ENCODE measurements at places on chromosomes 6 and 20.

DNA sequence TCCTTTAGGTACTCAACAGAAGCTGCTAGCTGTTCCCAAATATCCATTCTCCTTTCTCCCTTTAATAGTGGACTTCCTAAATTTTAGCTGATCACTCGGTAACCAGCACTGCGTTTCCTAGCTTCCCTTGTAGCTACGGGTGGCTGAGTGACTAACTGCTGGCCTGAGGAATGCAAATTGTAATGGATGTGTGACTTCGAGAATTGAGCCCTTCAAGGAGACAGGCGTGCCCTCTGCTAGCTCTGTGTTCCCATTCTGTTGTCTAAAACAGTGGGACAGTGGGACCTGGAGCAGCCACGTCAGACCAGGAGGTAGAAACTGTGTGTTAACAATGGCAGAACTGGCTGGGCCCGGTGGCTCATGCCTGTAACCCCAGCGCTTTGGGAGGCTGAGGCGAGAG is 56.5 kb downstream of the SCML4 start:
- no peak for DNase-seq

DNA sequence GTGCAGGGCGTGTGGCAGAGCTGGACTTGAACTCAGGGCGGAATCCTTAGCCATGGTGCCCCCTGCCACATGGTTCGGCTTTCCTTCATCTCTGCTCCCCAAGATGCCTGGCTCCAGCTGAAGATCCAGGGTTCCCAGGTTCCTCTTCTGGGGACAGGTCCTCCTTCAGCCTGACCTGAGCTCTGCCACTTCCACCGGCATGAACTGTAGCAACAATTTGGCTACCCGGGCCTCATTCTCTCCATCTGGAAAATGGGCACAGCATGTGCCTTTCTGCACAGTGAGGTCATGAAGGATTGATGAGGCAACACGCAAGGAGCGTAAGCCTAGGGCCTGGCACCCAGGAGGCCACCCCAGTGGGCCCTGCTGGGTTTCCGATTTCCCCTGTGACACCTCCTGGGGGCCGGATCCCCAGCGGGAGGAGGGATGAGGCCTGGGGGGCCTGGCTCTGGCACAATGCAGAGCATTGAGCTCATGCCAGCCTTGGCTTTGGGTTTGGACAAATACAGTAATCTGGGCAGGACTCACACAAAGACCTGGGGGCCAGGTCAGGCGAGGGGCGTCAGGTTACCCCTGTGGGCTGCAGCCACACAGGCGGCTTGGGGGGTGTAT is 74.0 kb downstream of the CEBPB start:
- no peak for DNase-seq

DNA sequence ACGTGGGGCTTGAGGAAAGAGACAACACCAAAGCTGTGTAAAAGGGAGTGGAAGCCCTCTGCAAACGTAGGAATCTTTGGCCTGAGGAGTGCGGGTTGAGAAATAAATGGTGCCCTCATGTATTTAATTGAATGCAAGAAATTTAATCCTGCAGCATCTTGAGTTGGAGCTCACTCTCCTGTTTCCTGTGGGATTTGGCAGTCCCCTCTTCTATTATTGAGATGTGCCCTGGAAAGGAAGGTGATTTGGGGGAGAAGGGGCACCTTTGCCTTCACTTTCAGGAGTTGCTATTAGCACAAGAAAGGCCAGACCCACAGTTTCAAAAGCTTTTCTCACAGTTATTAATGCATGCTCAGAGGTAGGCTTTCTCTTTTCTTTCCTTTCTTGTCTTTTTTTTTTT is 201.4 kb upstream of the HDDC2 start:
- DNase-seq = no peak

DNA sequence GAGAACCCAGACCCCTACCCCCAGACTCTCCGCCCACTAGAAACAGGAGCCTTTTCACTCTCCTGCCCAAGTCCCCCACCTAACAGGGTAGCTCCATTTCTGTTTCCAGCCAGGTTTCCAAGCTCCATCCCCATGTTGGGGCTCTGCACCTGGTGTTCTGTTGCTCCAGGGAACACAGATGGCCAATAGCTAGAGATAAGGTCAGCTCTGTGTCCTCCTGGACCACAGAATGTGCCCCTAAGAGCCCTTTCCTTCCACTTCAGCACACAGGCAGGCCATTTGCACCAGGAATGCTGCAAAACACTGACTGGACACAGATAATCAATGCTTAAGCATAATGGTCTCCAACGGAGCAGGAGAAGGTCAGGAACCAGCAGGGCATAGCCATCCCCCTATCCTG is 159.4 kb downstream of the QRSL1 start:
- no peak for DNase-seq

GRCh38 chr20:33377366-33377765 is 24.0 kb downstream of the CDK5RAP1 start:
- no peak for DNase-seq

GRCh38 chr6:189676-190075 is 102.6 kb upstream of the DUSP22 start:
- no peak for DNase-seq

GRCh38 chr6:14513496-14514393 is 396.2 kb downstream of the CD83 start:
- DNase-seq = no peak
